ENCODE measurements at places on chromosomes 2 and 18. TPM values are rescaled to one million over a fixed set of nuclear protein-coding genes. Genes with fewer than 3 reads are reported as not detected.

Gene CD207
- total RNA-seq, result not detected

Gene STAT4
- 0.48 TPM for total RNA-seq

Gene CKAP2L
- 25.5 TPM for total RNA-seq

Gene LINC00305
- not detected for total RNA-seq

Gene TFPI
- 43.8 TPM for total RNA-seq

Gene SH3RF3
- 3.0 TPM for total RNA-seq

Gene NCK2
- total RNA-seq, result 25.7 TPM

Gene POTEE
- total RNA-seq, result 1.7 TPM

Gene NPHP1
- total RNA-seq, result 7.5 TPM

Gene AMER3
- not detected for total RNA-seq

Gene PLCD4
- total RNA-seq, result 0.06 TPM

Gene IL36A
- total RNA-seq, result not detected

Gene DOK1
- total RNA-seq, result 20.6 TPM

Gene CTAGE1
- total RNA-seq, result not detected

Gene PJVK
- total RNA-seq, result 2.1 TPM

Gene ESPNL
- 0.40 TPM for total RNA-seq

Gene CIB4
- total RNA-seq, result not detected

Gene MYO7B
- 0.27 TPM for total RNA-seq
